Ureter (tissue), 1 donor: ENCODE measurements at places on chromosomes 5 and 9. TPM values are rescaled to one million over a fixed set of nuclear protein-coding genes. Genes with fewer than 3 reads are reported as not detected.

The RABEPK gene
- total RNA-seq = 20.3 TPM

The SLC23A1 gene
- 0.65 TPM for total RNA-seq

The EQTN gene
- total RNA-seq = 0.44 TPM

The SAXO1 gene
- total RNA-seq = 0.57 TPM

The ARHGEF37 gene
- total RNA-seq = 11.9 TPM

- DNase-seq = no peak
Observed at GRCh38 chr5:94240596-94240992, 377.8 kb downstream of the KIAA0825 start.

DNA sequence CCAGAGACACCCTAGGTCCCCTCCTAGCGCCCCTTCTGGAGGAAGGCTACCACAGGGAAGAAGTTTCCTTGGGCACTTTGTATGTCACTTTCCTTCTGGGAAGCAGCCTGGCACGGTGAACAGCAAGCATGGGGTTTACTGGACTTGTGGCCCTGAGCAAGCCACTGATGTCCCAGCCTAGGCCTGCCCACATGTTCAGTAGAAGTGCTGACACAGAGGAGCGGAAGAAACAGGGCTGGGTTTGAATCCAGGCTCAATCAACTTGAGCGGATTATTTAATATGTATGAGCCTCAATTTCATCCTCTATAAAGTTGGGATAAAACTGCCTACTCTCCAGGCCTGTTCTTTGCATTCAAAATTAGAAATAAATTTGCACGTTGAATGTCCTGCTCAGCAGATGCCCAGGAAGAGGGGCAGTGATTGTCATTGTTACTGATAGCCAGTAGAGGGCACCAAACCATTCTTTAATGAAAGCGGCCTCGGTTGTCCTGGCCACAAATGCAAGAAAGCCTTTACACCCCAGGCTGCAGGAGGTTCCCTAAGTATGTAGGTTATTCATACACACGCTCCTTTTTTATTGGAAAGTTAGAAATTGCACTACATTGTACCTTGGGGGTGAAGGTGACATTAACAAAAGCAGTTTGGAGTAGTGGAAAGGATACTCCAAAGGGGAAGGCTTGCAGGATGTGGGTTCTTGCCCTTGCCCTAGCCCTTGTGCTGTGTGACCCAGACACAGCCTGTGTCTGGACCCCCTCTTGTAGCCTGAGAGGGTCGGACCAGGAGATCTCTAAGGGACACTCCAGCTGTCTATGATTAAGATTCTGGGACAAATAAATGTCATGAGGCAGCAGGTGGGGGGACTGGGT lies 13.4 kb upstream of the XPA start:
- peak; percentile 62 for DNase-seq

DNA sequence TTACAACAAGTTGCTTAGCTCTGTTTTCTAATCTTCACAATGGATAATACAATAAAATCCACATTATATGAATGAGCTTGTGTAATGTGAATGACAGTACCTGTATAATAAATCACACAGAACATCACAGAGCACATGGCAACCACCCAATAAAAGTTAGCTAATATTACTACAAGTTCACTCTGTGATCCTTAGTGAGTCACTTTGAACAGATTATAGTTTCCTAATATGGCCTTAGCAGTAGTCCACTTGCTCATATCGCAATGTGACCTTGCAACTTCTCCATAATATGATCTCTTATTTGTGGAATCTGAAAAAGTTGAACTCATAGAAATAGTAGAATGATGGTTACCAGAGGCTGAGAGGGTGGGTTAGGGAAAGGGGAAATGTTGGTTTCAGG lies 361.3 kb downstream of the PTPRD start:
- no peak for DNase-seq

DNA sequence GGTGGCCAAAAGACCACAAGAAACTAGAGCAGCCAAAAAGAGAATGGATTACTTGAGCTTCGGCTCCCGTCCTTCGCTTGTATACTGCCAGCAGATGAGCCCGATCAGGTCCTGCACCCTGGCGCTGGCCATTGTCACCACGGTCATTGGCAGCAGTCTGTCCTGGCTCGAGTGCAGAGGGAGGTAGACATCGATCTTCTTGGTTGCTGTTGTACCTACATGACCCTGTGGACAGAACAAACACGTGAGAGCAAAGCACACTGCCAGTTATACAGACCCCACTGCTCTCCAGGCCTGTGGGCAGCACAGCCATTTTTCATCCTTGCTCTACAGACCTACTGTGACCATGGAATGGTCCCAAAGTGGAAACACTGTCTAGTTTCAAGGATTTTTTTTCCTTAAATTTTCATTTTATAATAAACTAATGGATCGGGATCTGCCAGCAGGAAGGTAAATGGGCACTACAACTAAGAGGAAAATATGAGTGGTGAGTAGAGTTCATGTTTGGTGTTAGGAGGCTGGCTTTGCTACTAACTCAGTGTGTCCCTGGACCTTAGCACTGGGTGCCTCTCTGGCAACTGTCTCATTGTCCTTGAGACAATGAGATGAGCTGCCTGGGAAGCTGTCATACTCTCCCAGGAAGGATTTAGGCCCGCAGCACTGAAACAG lies 121.4 kb downstream of the MAPKAP1 start:
- no peak for DNase-seq

DNA sequence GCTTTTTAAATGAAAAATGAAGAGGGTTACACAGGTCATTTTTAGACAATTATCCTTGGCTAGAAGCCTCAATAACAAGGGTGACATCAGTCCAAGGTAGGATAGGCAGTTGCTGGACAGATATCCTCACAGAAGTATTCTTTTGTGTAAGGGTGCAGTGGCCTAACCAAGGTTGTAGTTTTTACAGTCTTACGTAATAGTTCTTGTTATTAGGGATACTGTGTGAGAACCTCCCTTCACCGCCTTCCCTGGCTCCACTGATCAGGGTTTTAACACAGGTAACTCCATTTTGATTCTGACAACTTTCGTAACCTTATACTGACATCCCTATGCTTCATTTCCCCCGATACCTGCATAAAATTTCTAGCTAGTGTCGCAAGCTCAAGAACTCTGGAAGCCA lies 8.7 kb upstream of the CAPSL start:
- DNase-seq = no peak

- no peak for DNase-seq
Observed at GRCh38 chr9:69397384-69398214, 72.6 kb downstream of the ENTREP1 start.

GRCh38 chr9:37408933-37409710 lies 13.4 kb upstream of the GRHPR start:
- no peak for DNase-seq

DNA sequence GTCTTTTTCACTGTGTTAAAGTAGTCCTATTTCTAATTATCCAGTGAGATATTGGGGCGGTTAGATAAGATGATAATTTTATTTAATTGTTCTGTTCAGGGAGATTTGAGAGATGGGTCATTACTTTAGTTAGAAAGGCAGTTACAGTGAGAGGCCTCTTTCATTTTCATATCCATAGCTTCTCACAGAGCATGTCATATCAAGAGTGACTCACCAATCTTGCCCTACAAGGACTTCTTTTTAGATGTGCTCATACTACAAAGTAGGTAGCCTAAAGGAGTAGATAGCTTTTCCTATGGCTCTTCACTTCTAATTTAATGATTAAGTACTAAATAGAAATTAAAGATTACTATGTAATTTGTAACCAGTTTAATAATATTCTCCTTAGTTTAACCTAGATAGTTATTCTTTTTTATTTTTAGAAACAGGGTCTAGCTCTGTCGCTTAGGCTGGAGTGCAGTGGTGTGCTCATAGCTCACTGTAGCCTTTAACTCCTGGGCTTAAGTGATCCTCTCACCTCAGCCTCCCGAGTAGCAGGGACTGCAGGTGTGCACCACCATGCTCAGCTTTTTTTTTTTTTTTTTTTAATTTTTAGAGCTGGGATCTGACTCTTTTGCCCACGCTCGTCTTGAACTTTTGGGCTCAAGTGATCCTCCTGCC lies 71.0 kb downstream of the FER start:
- DNase-seq = no peak

DNA sequence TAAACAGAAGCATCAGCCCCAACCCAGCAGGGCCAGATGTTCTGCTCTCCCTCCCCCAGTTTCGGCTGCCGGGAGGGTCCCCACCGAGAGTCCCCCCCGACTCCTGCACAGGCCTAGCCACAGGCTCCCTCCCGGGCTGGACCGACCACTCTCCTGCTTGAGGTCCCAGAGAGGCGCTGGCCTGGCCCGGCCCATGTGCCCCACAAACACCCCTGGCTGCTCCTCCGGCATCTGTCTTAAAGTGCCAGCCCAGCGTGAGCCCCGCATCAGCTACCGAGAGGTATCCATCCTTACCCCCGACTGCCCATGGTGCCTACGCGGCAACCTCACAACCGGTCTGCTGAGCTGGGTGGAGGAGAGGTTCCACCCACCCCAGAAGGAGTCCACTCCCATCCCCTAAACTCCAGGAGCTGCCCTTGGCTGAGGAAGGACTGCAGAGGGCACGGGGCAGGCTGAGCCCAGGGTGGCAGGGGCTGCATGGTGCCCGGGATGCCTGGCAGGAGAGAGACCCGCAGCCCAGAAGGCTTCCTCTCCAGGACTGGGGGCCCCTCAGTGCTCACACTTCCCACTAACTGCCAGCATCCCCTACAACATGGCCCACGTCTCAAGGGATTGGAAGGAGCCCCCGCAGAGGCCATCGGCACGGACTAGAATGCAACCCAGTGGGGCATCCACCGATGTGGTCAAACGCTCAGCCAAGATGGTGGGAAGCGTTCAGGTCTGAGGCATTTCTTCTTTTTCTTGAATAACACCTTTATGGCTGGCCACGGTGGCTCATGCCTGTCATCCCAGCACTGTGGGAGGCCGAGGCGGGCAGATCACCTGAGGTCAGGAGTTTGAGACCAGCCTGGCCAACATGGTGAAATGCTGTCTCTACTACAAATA lies 15.6 kb upstream of the EGFL7 start:
- peak; percentile 42 for DNase-seq

- no peak for DNase-seq
Observed at GRCh38 chr9:120175031-120175430, 404.9 kb downstream of the CDK5RAP2 start.

DNA sequence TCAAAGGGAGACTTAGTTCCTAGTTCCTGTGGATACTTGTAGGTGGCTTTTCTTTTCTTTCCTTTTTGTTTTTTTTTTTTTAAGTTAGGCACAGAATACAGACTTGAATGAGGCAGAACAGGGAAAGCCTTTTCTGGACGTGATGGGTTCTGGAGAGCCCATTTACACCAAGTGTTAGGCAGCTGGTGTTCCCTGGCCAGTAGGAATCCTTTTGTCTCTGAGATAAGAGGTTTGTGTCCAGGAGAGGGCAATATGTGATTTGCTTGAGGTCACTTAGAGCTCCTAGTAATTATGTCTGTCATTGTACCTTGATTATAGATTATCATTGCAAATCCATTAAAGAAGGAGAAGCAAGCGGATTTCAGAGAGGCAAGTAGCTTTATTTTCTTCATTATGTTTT lies 9.1 kb downstream of the MEGF10 start:
- no peak for DNase-seq

DNA sequence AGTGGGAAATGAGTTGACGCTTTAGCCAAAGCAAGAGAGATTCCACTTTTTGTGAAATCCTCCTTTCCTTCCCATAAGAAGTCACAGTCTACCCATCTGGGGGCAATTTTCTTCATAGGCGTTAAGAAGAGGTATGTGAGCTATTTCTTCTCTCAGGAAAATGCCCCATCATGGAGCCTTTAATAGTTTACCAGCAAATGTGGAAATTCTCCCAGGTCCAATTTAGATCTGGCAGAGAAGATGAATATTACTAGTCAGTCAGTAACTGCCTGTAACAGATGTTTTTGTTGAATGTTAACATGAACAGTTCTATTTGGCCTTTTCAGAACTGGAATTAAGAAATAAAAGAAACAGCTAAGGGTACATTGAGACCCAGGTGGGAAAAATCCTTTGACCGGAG lies 156.4 kb upstream of the RFX3 start:
- DNase-seq = no peak

GRCh38 chr9:114035221-114035844 lies 42.8 kb downstream of the AMBP start:
- DNase-seq = peak; percentile 25

DNA sequence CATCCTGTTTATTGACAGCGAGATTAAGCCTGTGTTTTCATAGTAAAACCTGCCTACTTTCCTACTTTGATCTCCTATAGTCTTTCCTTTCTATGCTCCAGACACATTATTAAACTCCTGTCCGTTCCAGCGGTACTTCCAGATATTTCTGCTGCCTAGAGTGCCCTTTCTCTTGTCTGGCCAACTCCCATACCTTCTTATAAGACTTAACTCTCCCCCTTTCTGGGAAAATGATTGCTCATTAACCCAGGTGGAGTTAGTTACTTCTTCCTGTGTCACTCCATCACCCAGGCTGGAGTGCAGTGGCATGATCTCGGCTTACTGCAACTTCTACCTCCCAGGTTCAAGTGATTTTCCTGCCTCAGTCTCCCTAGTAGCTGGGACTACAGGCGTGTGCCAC lies 33.1 kb downstream of the KDM4C start:
- DNase-seq = no peak

- DNase-seq = no peak
Observed at GRCh38 chr9:5536684-5537083, 26.4 kb downstream of the PDCD1LG2 start.

- DNase-seq = peak; percentile 63
Observed at GRCh38 chr9:93304574-93305496, 120.9 kb downstream of the WNK2 start.

- no peak for DNase-seq
Observed at GRCh38 chr9:135739271-135740220, 37.6 kb downstream of the KCNT1 start.

- no peak for DNase-seq
Observed at GRCh38 chr5:44605926-44606325, 202.8 kb upstream of the MRPS30 start.

DNA sequence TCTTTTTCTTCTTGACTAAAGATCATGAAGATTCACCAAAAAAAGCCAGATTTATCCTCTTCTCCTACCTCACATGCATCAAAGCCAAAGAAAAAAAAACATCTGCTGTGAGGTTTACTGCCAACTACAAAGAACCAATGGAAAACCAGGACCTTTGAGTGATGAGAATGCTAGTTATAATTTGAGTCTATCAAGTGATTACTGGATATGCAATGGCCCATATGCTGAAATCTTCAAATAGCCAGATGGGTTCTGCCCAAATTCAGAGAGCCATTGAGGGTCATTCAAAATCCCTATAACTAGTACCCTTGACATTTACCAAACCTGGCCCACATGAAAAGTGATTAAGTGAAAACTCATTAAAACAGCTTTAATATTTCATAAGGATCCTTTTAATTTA lies 78.4 kb upstream of the ACO1 start:
- no peak for DNase-seq

DNA sequence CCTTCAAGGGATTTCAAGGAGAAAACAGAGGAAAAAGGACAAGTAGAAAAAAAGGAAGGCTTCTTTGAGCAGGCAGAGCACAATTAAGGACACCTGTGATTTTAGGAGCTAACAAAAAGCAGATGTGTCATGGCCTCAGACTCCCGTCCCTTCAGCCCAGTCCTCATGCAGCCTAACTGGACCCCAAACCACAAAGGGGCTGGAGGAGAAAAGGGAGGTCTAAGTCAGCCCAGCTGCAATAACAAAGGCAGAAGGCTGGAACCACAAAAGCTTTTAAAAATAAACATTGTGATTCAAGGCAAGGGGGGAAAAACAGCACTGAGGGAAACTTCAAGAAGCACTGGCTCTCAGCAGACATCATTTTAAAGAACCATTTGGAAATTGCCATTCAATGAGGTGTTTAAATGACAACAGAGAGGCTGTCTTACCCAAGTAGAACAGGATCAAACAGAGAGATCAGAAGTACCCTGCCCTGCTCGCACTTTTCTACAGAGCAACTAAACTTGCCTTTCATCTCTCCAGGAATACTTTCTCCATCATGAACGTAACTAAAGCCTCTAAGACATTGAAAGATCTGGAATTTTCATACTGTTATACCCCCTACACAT lies 89.3 kb downstream of the SEMA5A start:
- no peak for DNase-seq

GRCh38 chr9:91994422-91994821 lies 44.4 kb upstream of the ROR2 start:
- no peak for DNase-seq
